CD4-positive, alpha-beta T cell treated with Interleukin-6 at 100 ng/mL for 8 hours (primary cell): ENCODE measurements at places on chromosomes 2 and 18.

- no peak for DNase-seq
Measured at GRCh38 chr2:215171151-215171550, 32.7 kb upstream of the ABCA12 start.

- DNase-seq: no peak
Measured at GRCh38 chr18:36378205-36378604, 80.7 kb downstream of the FHOD3 start.

- no peak for DNase-seq
Measured at GRCh38 chr2:39403311-39403710, 33.8 kb downstream of the MAP4K3 start.

DNA sequence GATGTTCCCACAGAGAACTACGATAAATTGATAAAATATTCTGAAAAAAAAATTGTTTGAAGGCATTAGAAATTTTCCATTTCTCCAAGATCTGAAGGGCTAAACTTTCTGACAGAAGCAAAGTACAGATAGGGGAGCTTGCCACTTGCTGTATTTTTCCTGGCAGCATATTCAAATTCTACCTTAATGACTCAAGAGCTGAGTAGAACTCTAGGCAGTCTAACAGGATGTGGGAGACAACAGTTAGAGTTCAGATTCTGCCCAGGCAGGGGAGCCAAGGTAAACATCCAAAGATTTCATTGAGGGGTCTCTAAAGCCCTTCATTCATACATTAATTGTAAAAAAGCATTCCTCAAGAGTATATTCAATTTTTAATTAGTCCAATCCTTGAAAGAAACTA is 46.0 kb upstream of the RIT2 start:
- no peak for DNase-seq

DNA sequence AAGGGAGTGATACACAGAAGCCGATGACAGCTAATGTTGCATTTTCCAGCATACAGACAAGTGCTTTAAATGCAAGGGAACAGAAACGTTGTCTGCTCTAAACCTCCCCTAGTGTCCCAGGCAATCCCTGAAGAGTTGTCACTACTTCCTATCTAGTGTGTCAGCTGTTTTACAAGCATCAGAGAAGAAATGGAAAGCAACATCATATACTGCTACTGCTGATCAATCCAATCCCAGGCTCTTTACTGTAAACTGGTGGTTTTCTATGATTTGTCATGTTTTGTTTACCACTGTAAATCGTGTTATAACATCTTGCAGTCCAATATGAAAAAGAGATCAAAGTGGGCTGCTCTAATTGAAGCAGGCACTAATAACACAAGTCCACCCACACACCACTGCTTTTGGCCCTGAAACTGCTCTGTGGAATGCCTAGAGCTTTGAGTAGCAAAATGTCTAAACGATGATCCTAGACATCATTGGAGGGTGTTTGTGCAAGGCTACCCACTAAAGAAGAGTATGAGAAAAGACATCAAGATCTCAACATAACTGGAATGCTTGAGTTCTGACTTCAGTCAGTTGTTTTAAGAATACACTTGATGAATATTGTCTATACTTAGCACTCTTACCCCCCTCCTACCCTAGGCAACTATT is 18.1 kb upstream of the ROCK1 start:
- no peak for DNase-seq

DNA sequence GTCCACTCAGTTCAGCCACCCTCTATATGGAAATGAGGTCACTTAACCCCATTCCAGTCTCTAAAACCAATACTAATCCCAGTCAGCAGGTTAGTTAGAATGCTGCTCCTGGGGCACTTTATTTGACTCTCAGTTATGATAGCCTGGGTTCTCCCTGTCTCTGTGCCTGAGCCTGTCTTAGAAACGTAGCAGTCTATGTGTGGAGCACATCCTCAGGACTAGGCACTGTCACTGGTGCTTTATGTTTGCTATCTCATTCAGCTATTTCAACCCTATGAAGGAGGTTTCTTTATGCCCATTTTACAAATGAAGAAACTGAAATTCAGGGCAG is 152.5 kb upstream of the PKDCC start:
- no peak for DNase-seq
